Activated T-cell treated with anti-CD3 and anti-CD28 coated beads, Interleukin-2, amount 50 U/mL, for 72 hours (primary cell): ENCODE measurements at places on chromosomes 12 and 14. TPM values are rescaled to one million over a fixed set of nuclear protein-coding genes. Genes with fewer than 3 reads are reported as not detected.

DNA sequence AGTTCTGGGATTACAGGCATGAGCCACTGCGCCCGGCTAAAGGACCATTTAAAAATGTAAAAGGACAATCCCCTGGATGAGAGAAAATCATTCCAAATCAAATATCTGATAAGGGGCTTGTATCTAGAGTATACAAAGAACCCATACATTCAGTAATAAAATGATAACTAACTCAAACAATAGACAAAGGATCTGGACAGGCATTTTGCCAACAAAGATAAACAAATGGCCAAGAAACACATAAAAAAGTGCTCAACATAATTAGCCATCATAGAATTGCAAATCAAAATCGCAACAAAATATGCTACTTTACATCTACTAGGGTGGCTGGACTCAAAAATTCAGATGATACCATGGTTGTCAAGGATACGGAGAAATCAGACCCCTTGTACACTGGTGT is 8.5 kb upstream of the BICD1 start:
- no peaks in the 10 kb centered on the region for H3K27me3 ChIP-seq
- no peak overlapping the region for H3K4me3 ChIP-seq
- no peak overlapping the region for H3K27ac ChIP-seq
- H3K36me3 ChIP-seq: no peaks in the 10 kb centered on the region
- no peaks in the 10 kb centered on the region for H3K4me1 ChIP-seq
- DNase-seq: no peak

- H3K4me3 ChIP-seq: peak overlapping the region; percentile 74
- no peaks in the 10 kb centered on the region for H3K27me3 ChIP-seq
- H3K36me3 ChIP-seq: peaks cover 3% of the 10 kb centered on the region
- H3K27ac ChIP-seq: peak overlapping the region; percentile 81
- peak; percentile 67 for DNase-seq
- peaks cover 51% of the 10 kb centered on the region for H3K4me1 ChIP-seq
Measured at GRCh38 chr12:46523863-46524770, 151.5 kb upstream of the SLC38A2 start.

- no peak overlapping the region for H3K27ac ChIP-seq
- H3K4me3 ChIP-seq: no peak overlapping the region
- H3K4me1 ChIP-seq: no peaks in the 10 kb centered on the region
- peaks cover 12% of the 10 kb centered on the region for H3K27me3 ChIP-seq
- no peaks in the 10 kb centered on the region for H3K36me3 ChIP-seq
Measured at GRCh38 chr12:30911207-30911606, 15.3 kb upstream of the TSPAN11 start.

GRCh38 chr12:70451528-70451927 is 85.4 kb downstream of the KCNMB4 start:
- no peak for DNase-seq
- H3K27me3 ChIP-seq: peaks cover 9% of the 10 kb centered on the region
- H3K36me3 ChIP-seq: peaks cover 5% of the 10 kb centered on the region
- no peak overlapping the region for H3K4me3 ChIP-seq
- no peak overlapping the region for H3K27ac ChIP-seq
- no peaks in the 10 kb centered on the region for H3K4me1 ChIP-seq

GRCh38 chr12:91627225-91627624 is 444.6 kb upstream of the DCN start:
- H3K4me3 ChIP-seq: no peak overlapping the region
- no peak overlapping the region for H3K27ac ChIP-seq
- no peaks in the 10 kb centered on the region for H3K4me1 ChIP-seq
- H3K36me3 ChIP-seq: peaks cover 4% of the 10 kb centered on the region

GRCh38 chr14:65487783-65488494 is 75.4 kb downstream of the FUT8 start:
- peaks cover 23% of the 10 kb centered on the region for H3K4me1 ChIP-seq
- no peak overlapping the region for H3K4me3 ChIP-seq
- no peaks in the 10 kb centered on the region for H3K27me3 ChIP-seq
- H3K27ac ChIP-seq: no peak overlapping the region
- H3K36me3 ChIP-seq: peaks cover 9% of the 10 kb centered on the region
- DNase-seq: no peak

DNA sequence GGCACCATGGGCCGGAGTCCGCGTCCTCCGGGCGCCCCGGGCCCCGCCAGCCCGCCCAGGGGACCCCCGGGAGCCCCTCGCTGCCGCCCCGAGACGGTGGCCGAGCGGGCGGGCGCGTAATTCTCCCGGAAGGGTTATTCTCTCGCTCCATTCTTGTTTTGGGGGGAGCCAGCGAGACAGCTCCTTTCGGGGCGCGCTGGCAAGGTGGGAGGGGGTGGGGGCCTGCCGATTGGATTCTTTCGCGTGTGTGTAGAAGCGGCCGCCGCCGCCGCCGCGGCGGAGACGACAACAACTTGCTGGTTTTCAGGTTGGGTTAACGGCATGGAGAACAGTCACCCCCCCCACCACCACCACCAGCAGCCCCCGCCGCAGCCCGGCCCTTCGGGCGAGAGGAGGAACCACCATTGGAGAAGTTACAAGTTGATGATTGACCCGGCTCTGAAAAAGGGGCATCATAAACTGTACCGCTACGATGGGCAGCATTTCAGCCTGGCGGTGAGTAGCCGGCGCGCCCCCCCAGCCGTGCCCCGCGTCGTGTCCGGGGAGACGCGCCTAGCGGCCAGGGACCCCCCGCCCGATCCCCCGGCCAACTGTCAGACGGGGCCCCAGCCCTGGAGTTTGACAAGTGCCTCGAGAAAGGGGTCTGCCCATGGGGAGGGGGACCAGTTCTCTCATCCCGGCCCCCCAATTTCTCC is 755 bp downstream of the SETD1B start:
- DNase-seq: peak; percentile 63
- peaks cover 35% of the 10 kb centered on the region for H3K4me1 ChIP-seq
- peaks cover 30% of the 10 kb centered on the region for H3K36me3 ChIP-seq

- H3K27ac ChIP-seq: no peak overlapping the region
- H3K36me3 ChIP-seq: no peaks in the 10 kb centered on the region
- no peak overlapping the region for H3K4me3 ChIP-seq
- no peaks in the 10 kb centered on the region for H3K27me3 ChIP-seq
Measured at GRCh38 chr12:20487519-20487918, 119.2 kb downstream of the PDE3A start.

DNA sequence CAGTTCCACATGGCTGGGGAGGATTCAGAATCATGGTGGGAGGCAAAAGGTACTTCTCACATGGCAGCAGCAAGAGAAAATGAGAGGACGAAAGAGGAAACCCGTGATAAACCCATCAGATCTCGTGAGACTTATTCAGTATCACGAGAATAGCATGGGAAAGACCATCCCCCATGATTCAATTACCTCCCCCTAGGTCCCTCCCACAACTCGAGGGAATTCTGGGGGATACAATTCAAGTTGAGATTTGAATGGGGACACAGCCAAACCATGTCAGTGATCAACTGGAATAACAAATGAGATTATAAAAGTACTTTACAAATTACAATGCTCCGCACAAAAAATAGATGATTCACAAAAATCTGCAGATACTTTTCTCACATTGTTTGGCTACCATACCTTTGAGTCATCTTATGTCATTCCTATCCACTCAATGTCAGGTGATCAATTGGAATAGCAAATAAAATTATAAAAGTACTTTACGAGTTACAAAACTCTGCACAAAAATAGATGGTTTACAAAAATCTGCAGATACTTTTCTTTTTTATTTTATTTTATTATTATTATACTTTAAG is 338.9 kb downstream of the C12orf50 start:
- DNase-seq: no peak
- H3K27ac ChIP-seq: no peak overlapping the region
- H3K4me3 ChIP-seq: no peak overlapping the region
- no peaks in the 10 kb centered on the region for H3K4me1 ChIP-seq
- H3K27me3 ChIP-seq: no peaks in the 10 kb centered on the region

GRCh38 chr12:80313209-80313608 is 130.8 kb upstream of the PTPRQ start:
- H3K36me3 ChIP-seq: no peaks in the 10 kb centered on the region
- H3K27me3 ChIP-seq: no peaks in the 10 kb centered on the region

RTL1 gene
- not detected for total RNA-seq

TSHR gene
- not detected for total RNA-seq

TAS2R9 gene
- total RNA-seq: not detected

C12orf42 gene
- total RNA-seq: 0.31 TPM

BHLHE41 gene
- not detected for total RNA-seq

OR6C2 gene
- total RNA-seq: not detected

EFS gene
- not detected for total RNA-seq

WNT5B gene
- 0.22 TPM for total RNA-seq
